Right atrium auricular region (tissue), 2 donors: ENCODE measurements at places on chromosomes 5 and 9. TPM values are rescaled to one million over a fixed set of nuclear protein-coding genes. Genes with fewer than 3 reads are reported as not detected.

The ELAVL2 gene
- not detected for total RNA-seq

The IL13 gene
- not detected for total RNA-seq

The PCDHB5 gene
- 4.3 TPM for total RNA-seq

The PCDHGB4 gene
- total RNA-seq, result 6.4 TPM

DNA sequence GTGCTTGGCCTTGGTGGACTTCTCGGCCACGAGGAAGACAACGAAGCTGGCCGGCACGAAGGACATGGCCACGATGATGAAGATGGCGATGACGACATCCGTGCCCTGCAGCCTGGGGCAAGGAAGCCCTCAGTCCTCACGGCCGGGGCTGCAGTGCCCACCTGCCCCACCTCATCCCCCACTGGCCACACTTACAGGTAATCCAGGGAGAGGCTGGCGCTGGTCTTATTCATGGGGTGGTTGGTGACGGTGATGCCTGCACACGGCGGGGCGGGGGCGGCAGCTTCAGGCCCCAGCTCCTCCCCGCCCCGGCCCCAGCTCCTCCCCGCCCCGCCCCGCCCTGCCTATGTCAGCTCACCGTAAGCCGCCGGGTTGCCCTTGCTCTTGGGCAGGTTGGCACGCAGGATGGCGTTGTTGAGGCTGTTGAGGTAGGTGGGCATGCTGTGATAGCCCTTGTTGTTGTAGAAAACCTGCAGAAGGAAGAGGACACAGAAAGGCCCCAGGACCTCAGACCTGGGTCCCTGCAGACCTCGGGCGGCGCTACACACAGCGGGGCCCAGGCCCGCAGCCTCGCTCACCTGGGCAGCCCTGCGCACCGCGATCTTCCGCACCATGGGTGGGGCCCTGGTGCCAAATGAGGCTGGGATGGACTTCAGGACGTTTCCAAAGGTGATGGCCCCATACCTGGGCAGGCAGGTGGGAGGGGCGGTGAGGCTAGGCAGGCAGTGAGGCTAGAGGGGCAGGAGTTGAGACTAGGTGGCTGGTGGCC is 15.7 kb upstream of the CLIC3 start:
- H3K27ac ChIP-seq, result no peak overlapping the region
- H3K36me3 ChIP-seq, result peaks cover 54% of the 10 kb centered on the region
- H3K27me3 ChIP-seq, result no peaks in the 10 kb centered on the region

DNA sequence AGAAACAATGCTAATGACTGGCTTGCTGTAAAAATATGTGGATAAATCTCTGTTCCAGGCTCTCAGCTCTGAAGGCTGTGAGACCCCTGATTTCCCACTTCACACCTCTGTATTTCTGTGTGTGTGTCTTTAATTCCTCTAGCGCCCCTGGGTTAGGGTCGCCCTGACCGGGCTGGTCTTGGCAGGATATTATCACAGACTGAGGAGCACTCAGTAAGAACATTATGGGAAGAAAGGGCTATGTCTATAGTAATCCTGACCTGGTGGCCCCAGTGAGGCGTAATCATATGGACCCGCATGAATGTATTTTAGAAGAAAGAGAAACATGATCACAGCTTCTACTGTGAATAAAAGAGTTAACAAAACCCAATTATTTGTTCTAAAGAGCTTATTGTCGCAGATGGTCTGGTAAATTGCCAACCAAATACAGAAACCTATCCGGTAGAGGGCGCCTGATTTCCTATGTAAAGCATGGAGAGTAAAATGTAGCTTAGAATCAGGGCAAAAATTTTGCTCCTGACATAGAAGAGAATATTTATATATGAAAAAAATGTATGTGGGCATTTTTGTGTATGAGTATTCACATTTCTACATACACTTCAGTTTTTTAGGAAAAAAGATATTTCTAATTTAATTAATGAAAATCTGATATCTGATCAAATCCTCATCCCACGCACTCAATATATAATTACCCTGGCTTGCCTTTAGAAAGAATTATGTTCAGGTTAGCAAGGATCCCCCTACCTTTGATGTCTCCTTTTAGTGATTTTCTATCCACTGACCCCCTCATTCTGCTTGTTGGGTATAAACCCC is 5.8 kb upstream of the IFNA1 start:
- H3K27ac ChIP-seq, result no peak overlapping the region
- H3K27me3 ChIP-seq, result no peaks in the 10 kb centered on the region
- H3K36me3 ChIP-seq, result no peaks in the 10 kb centered on the region

DNA sequence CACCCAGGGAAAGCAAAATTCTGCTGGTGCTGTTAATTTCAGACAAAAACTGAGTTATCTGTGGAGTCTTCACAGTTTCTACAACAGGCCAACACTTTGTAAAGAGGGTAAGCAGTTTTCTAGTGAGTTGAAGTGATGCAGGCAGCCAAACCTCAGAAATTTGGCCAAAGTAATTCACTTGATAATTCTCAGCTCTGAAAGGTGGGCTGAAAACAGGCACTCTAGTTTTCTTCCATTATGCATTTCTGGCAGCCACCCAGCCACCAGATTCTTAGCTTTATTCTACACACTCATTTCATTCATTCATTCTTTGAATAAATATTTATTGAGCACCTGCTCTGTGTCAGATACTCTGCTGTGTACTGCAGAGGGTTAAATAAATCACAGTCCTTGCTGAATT is 184.2 kb downstream of the RAB3C start:
- H3K36me3 ChIP-seq, result no peaks in the 10 kb centered on the region
- H3K27ac ChIP-seq, result no peak overlapping the region
- no peak overlapping the region for H3K4me3 ChIP-seq
- no peaks in the 10 kb centered on the region for H3K4me1 ChIP-seq
- DNase-seq, result no peak

GRCh38 chr9:70883056-70883455 is 238.4 kb downstream of the TRPM3 start:
- H3K36me3 ChIP-seq, result no peaks in the 10 kb centered on the region
- H3K4me1 ChIP-seq, result no peaks in the 10 kb centered on the region
- no peak for DNase-seq
- no peak overlapping the region for H3K27ac ChIP-seq
- no peaks in the 10 kb centered on the region for H3K27me3 ChIP-seq

DNA sequence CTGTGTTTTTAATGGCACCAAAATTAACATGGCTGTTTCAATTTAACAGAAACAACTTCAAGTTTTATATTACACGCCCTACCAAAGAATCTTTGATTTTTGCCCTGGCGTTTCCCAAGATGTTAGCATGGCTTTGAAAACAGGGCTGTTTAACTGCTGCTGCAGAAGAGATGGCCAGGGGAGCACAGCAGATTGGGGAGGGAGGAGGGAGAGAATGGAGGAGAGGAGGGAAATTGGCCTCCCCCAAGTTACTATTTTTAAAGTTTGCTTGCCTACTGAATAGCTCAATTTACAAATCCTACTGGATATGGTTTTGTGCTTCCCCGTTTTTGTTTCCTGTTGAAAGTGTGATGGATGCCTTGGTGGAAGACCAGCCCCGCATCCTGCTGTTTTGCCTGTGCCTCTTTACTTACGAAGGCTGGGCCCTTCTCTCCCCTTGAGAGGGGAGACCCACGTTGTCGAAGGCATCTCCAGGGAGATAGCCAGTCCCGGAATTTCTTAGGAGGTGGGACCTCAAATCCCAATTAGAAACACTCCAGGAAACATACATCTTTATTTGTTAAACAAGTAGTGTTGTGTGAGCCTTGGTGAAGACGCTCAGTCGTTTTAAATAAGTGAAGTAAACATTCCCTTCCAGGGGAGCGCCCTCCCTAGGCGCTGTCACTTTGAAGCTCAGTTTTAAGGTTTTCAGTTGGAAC is 98.6 kb downstream of the AOPEP start:
- H3K27me3 ChIP-seq, result no peaks in the 10 kb centered on the region
- peaks cover 52% of the 10 kb centered on the region for H3K4me1 ChIP-seq
- H3K36me3 ChIP-seq, result no peaks in the 10 kb centered on the region
- peak overlapping the region; percentile 58 for H3K27ac ChIP-seq
- no peak overlapping the region for H3K4me3 ChIP-seq
- no peak for DNase-seq

- H3K4me1 ChIP-seq, result no peaks in the 10 kb centered on the region
- peaks cover 1% of the 10 kb centered on the region for H3K36me3 ChIP-seq
- no peak for DNase-seq
- no peak overlapping the region for H3K27ac ChIP-seq
- H3K4me3 ChIP-seq, result no peak overlapping the region
- H3K27me3 ChIP-seq, result no peaks in the 10 kb centered on the region
These were observed 127.8 kb upstream of the RAPGEF1 start for GRCh38 chr9:131867611-131868192.

- H3K27me3 ChIP-seq, result no peaks in the 10 kb centered on the region
- no peak for DNase-seq
- H3K4me1 ChIP-seq, result peaks cover 67% of the 10 kb centered on the region
These were observed 113.5 kb downstream of the SMARCA2 start for GRCh38 chr9:2128618-2129017.

- H3K36me3 ChIP-seq, result no peaks in the 10 kb centered on the region
- DNase-seq, result no peak
- no peaks in the 10 kb centered on the region for H3K27me3 ChIP-seq
- no peak overlapping the region for H3K4me3 ChIP-seq
These were observed 4.6 kb downstream of the TEX48 start for GRCh38 chr9:114677418-114677817.

GRCh38 chr9:99896119-99896518 is 10.3 kb upstream of the STX17 start:
- H3K4me1 ChIP-seq, result no peaks in the 10 kb centered on the region
- no peak overlapping the region for H3K27ac ChIP-seq
- H3K4me3 ChIP-seq, result no peak overlapping the region
- DNase-seq, result no peak
- no peaks in the 10 kb centered on the region for H3K36me3 ChIP-seq
- H3K27me3 ChIP-seq, result no peaks in the 10 kb centered on the region

GRCh38 chr5:159695741-159696294 is 220.5 kb upstream of the ADRA1B start:
- H3K27me3 ChIP-seq, result no peaks in the 10 kb centered on the region
- no peak overlapping the region for H3K27ac ChIP-seq
- no peak for DNase-seq
- no peaks in the 10 kb centered on the region for H3K4me1 ChIP-seq
- no peak overlapping the region for H3K4me3 ChIP-seq
- H3K36me3 ChIP-seq, result no peaks in the 10 kb centered on the region
